ENCODE measurements at places on chromosomes 3 and 15. TPM values are rescaled to one million over a fixed set of nuclear protein-coding genes. Genes with fewer than 3 reads are reported as not detected.

SERPINI2 gene
- total RNA-seq = not detected

ZMAT3 gene
- total RNA-seq = 9.0 TPM

RCCD1 gene
- total RNA-seq = 41.4 TPM

ANKRD34C gene
- total RNA-seq = not detected

DLL4 gene
- not detected for total RNA-seq

AADACL2 gene
- not detected for total RNA-seq

UNC45A gene
- 74.3 TPM for total RNA-seq

ZPLD1 gene
- not detected for total RNA-seq

ABTB1 gene
- total RNA-seq = 14.8 TPM

FOXL2 gene
- total RNA-seq = not detected

DNA sequence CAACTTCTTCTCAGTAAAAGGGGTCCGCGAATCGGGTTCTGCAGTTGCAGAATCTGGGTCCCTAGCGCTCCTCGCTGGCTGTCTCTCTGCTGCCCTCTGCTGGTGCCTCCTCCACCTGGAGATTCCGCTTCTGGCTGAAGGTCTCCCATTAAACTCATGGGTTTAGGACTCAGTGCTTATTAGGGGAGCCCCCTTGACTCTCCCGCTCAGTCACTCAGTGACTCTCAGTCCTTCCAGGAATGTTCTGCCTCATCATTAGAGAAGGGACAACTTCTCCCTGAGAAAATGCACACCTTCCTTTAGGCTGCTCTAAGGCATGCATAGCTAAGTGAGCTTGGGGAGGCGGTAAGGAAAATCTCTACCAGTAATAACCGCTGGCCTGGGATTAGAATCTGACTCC lies 7.1 kb downstream of the CPN2 start:
- H3K27ac ChIP-seq = no peak overlapping the region
- peaks cover 2% of the 10 kb centered on the region for H3K4me1 ChIP-seq
- no peaks in the 10 kb centered on the region for H3K36me3 ChIP-seq
- DNase-seq = peak; percentile 77
- H3K27me3 ChIP-seq = no peaks in the 10 kb centered on the region
- H3K4me3 ChIP-seq = no peak overlapping the region

DNA sequence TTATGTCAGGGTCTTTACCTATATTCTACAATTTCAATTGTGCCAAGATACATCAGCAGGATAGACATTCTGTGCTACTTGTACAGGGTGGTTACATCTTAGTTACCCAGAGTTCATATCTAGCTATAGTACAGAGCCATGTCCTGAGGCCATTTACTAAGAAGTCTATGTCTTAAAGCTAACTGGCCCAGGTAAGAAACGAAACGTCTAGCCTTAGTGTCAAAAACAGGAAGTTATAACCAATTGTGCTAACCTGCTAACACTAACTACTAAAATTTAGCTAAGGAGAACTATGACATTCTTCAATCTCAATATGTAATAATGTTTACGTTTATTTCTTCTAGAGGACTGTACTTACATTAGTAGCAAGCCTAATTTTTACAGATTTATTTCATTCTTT lies 717.2 kb upstream of the UBE2E2 start:
- no peaks in the 10 kb centered on the region for H3K36me3 ChIP-seq
- H3K27me3 ChIP-seq = no peaks in the 10 kb centered on the region
- no peaks in the 10 kb centered on the region for H3K4me1 ChIP-seq
- H3K27ac ChIP-seq = no peak overlapping the region
- H3K4me3 ChIP-seq = no peak overlapping the region
- no peak for DNase-seq

DNA sequence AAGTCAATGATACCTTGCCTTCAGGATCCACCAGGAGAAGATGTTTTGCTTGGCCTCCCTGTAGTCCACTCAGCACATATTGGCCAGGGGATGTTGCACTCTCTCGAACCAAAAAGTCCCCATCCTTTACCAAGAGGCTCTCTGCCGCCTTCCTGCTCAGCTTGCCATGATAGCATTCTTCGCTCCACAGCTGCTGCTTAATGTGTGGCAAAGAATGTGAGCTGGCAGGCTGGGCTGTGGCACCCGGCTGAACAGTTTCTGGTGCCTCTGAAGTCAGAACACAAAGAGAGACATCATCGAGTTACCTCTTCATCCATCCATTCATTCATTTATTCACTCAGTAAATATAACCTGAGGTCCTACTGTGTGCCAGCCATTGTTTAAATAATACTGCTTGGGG lies 23.9 kb upstream of the CEP152 start:
- H3K4me1 ChIP-seq = no peaks in the 10 kb centered on the region
- DNase-seq = no peak
- H3K27me3 ChIP-seq = peaks cover 23% of the 10 kb centered on the region
- no peak overlapping the region for H3K4me3 ChIP-seq
- H3K27ac ChIP-seq = no peak overlapping the region
- H3K36me3 ChIP-seq = peaks cover 4% of the 10 kb centered on the region

GRCh38 chr15:66849746-66850077 lies 147.7 kb downstream of the SMAD6 start:
- peaks cover 9% of the 10 kb centered on the region for H3K4me1 ChIP-seq
- no peak overlapping the region for H3K4me3 ChIP-seq
- H3K27ac ChIP-seq = no peak overlapping the region
- no peaks in the 10 kb centered on the region for H3K36me3 ChIP-seq

DNA sequence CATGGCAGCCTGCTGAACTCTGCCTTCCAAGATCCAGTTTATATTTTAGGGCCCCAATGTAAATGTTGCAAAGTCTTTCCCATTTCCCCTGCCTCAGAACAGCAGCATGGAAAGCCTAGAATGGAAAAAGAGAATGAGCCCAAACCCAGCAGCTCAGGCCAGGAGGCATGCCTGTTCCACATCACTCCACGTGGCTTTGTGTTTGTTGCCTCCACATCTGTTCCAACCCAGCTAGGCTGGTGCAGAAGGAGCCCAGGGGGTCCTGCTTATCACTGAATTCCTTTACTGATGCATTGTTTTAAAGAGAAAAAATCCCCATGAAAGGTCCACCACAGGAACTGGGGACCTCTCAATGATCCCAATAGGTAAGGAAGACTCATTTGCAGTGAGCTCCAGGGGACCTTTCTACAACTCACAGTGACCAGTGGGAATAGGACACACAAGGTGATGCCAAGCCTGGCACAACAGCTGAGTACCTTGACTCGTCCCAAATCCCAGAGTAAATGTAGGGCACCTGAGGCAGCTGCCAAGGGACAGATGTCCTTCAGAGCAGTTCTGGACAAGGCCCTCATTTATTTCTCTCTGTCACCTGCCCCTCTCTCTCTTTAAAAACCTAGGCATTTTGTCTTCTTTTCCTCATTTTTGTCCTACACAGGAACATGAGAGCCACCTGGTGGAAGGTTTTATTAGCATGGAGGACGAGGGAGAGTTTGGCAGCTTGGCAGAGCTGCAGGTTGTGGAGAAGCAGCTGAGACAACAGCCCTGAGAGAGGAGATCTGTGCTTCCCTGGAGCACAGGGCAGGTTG lies 41.7 kb upstream of the ADAMTS17 start:
- no peak overlapping the region for H3K27ac ChIP-seq
- peak; percentile 21 for DNase-seq
- H3K36me3 ChIP-seq = no peaks in the 10 kb centered on the region
- no peaks in the 10 kb centered on the region for H3K4me1 ChIP-seq
- H3K27me3 ChIP-seq = peaks cover 6% of the 10 kb centered on the region
- no peak overlapping the region for H3K4me3 ChIP-seq

DNA sequence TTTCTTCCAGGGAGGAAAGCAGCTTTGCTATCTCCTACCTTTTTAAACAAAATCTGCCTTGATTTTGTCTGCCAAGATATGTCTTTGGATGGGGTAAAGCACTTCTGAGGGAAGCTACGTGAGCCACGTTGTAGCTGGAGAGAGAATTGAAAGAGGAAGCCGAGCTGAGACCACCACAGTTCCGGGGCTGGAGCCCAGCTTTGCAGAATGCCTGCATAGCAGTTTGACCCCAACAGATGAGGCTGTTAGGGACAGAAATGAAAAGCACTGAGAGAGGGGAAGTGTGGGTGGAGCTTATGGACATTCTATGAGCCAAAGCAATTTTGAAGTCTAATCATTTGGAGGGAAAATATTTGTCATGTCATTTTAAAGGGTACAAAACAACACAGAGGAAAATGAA lies 45.4 kb downstream of the LIPC start:
- H3K27me3 ChIP-seq = no peaks in the 10 kb centered on the region
- H3K4me3 ChIP-seq = no peak overlapping the region
- H3K4me1 ChIP-seq = peaks cover 42% of the 10 kb centered on the region
- H3K27ac ChIP-seq = no peak overlapping the region
- H3K36me3 ChIP-seq = no peaks in the 10 kb centered on the region
- no peak for DNase-seq

- H3K27ac ChIP-seq = no peak overlapping the region
- DNase-seq = no peak
- no peaks in the 10 kb centered on the region for H3K36me3 ChIP-seq
- no peaks in the 10 kb centered on the region for H3K4me1 ChIP-seq
- H3K4me3 ChIP-seq = no peak overlapping the region
Measured at GRCh38 chr3:179410999-179411398, 40.3 kb downstream of the GNB4 start.

DNA sequence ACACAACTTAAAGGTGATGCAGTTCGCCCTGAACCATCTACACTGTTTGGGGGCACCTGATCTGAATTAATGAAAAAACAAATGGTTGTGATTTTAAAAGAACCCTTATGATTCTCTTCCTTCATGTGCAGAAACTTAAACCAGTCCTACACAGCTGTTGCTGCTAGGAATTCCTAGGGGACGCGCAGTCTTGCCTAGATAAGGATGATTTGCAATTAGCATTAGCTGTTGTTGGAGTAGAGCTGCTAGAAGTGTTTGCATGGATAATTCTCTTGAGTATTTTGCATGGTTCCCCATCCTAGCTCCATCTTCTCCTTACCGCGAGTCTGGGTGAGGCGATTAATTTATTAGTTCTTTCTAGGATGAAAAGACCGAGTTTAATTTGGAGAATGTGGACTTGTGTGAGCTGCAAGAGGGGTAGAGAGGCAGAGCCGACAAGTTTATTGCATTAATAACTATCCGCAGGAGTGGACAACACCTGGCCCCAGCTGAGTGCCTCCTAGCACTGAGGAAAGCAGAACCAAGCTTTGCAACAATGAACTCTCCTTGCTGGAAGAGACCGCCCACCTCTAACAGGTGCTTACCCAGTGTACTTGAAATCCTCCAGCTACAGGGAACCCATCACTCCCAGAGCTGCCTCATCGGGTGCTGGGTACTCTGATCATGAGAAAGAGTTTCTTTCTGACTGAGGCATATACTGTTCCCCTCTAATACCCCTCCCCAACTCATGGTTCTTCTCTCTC lies 75.0 kb upstream of the WNT7A start:
- no peaks in the 10 kb centered on the region for H3K4me1 ChIP-seq
- no peak for DNase-seq
- H3K27ac ChIP-seq = no peak overlapping the region
- no peak overlapping the region for H3K4me3 ChIP-seq

DNA sequence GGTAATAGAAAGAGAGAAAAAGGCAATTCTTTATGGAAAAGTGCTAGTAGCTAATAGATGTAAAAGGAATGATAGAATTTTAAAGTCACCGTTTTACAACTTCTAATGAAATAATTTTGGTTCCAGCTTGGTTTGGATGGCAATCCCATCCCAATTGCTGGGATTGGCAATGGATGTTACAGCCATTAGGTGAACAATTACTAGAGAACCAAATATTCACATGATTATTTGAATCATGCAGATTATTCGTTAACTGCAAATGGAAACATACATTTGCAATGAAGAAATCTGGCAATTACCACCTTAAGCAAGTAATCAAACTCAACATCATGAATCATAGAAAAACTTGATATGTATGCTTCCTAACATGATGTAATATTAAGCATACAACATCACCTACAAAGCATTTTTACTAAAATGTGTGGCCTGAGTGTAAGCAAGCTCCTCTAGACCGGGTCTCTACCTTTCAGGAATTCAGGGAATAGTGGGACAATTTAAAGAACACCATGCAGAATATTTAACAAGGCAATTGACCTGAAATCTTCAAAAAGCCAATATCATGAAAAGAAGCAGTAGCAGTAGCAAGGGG lies 26.2 kb upstream of the ANP32A start:
- no peaks in the 10 kb centered on the region for H3K36me3 ChIP-seq
- H3K4me3 ChIP-seq = no peak overlapping the region
- peaks cover 10% of the 10 kb centered on the region for H3K4me1 ChIP-seq
- no peak overlapping the region for H3K27ac ChIP-seq

DNA sequence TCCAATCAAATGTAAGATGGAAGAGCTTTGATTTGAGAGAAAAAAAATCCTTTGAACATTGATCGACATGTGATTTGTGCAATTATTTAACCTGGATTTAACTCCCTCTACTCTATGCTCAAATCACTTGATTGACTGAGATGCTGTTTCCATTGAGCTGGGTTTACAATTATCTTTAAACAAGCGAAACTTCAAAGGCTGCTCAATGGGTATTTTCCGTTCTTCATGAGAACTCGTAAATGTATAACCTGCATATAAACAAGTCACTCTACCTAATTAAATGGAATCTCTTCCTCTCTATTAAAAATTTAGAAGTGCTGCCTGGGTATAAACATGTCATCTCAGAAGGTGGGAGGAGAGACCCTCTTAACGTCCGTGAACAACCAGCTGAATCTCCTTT lies 71.9 kb downstream of the ANXA2 start:
- no peak overlapping the region for H3K4me3 ChIP-seq
- peaks cover 2% of the 10 kb centered on the region for H3K4me1 ChIP-seq
- no peak for DNase-seq
- no peak overlapping the region for H3K27ac ChIP-seq
- no peaks in the 10 kb centered on the region for H3K36me3 ChIP-seq

- H3K27ac ChIP-seq = no peak overlapping the region
- no peaks in the 10 kb centered on the region for H3K4me1 ChIP-seq
- DNase-seq = no peak
- no peak overlapping the region for H3K4me3 ChIP-seq
Measured at GRCh38 chr3:40593351-40593750, 68.6 kb downstream of the ZNF621 start.

GRCh38 chr3:157311633-157312375 lies 124.8 kb upstream of the PTX3 start:
- no peak overlapping the region for H3K27ac ChIP-seq
- H3K4me3 ChIP-seq = no peak overlapping the region
- no peaks in the 10 kb centered on the region for H3K36me3 ChIP-seq

DNA sequence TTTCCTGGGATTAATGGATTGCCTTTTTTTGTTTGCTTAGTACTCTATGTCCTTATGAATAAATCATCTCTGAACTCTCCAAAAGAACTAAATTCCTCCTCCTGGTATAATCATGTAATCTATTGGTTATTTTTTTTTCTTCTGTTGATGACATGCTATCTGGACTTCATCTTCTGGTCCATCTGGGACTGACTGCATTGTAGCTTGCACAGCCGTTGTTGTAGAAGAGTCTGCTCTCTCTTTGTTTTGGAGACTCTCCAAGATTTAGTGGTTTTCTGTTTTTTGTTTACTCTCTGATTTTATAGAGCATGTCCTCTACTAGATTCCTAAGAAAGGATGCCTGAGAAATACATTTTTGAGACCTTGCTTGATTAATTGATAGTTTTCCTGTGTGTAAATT lies 19.1 kb downstream of the IREB2 start:
- DNase-seq = no peak
- H3K27ac ChIP-seq = no peak overlapping the region
- H3K27me3 ChIP-seq = no peaks in the 10 kb centered on the region
- H3K36me3 ChIP-seq = peaks cover 4% of the 10 kb centered on the region

Measured in activated CD4-positive, alpha-beta memory T cell treated with anti-CD3 and anti-CD28 coated beads for 36 hours (primary cell).